Stomach (tissue), 19 donors: ENCODE measurements at places on chromosomes 12 and 14. TPM values are rescaled to one million over a fixed set of nuclear protein-coding genes. Genes with fewer than 3 reads are reported as not detected.

Gene IAPP
- 1.2 TPM for polyA plus RNA-seq

Gene CYP27B1
- polyA plus RNA-seq: 0.56 TPM

Gene MAPKAPK5
- 21.7 TPM for polyA plus RNA-seq

Gene TAS2R9
- polyA plus RNA-seq: not detected

Gene SLCO1B1
- polyA plus RNA-seq: not detected

Gene RERGL
- polyA plus RNA-seq: not detected

Gene PDZRN4
- polyA plus RNA-seq: 1.8 TPM

Gene DRAM1
- polyA plus RNA-seq: 10.8 TPM

- DNase-seq: no peak
These were observed 5.8 kb upstream of the PHLDA1 start for GRCh38 chr12:76037130-76038103.

DNA sequence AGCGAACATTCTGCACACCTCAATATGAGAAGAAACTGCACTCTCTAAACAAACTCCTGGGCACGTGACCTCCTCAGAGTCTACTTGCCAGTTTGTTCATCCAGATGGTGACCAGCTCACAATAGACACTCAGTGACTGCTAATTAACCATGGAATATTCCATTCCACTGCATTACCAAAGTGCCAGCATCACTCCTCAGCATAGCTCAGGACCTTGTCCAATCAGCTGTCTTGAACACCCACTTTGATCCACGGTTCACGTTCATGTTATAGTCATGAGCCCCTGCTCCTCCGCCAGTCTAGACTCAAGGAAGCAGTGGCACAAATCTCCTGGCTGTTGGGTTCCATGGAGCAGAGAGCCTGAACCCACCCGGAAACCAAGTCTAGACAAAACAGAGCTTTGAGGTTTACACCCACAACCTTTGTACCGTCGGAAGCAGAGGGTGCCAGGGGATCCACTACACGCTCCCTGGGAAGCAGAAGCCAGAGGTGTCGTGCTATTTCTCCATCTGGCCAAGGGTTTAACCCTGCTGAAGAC is 285.3 kb downstream of the ZFP36L1 start:
- no peak for DNase-seq

DNA sequence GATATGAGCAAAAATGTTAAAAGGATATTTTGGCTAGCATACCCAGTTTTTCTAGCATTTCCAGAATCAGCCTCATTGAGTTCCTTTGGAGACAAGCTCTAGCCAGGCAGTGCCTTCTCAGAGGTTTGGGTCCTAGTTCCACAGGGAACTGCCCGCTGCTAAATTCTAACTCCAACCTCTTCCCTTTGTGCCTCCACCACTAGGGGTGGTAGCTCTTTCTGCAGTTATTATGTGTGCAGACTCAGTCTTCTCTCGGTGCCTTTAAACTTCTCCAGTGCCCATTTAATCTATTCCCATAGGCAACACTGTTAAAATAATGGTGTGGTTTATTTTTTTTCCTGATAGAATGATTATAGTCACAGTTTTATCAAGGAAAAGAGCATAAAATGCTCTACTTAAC is 21.5 kb upstream of the SLC25A3 start:
- DNase-seq: no peak

- DNase-seq: no peak
These were observed 3.6 kb upstream of the RPS26 start for GRCh38 chr12:56038022-56038655.

- no peak for DNase-seq
These were observed 627.4 kb downstream of the DIO2 start for GRCh38 chr14:79583738-79584408.

DNA sequence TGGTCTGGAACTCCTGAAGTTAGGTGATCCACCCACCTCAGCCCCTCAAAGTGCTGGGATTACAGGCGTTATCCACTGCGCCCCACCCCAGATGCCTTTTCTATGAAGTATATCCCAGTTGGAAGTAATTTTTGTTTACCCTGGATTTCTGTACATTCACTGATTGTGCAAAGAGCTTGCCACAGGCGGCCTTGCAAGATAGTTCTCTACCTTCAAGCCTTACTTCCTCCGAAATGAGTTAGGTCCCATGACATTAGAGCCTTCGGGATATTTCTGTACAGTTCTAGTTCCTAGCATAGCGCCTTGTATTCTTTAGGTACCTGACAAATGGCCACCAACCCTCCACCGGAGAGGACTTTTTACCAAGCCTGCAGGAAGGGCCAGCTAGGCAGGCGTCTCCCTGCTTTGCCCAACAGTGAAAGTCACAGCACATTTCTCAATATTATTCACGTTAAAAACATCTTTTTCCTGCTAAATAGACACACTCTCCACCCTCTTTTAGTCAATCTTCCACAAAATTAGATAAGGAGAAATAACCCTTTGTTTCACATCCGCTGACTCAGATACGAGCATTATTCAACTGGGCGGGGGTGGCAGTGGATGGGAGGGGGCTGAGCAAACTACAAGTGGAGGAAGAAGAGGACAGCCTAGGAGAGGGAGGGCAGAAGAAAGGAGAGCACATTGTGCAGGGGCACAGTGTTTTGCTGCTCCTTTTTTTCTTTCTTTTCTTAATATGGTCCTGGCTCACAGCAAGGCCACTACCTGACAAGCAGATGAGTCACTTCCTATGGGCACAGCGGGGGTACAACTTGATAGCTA is 40.0 kb upstream of the CAPRIN2 start:
- DNase-seq: no peak

- no peak for DNase-seq
These were observed 440.3 kb downstream of the NOVA1 start for GRCh38 chr14:26157517-26157916.

DNA sequence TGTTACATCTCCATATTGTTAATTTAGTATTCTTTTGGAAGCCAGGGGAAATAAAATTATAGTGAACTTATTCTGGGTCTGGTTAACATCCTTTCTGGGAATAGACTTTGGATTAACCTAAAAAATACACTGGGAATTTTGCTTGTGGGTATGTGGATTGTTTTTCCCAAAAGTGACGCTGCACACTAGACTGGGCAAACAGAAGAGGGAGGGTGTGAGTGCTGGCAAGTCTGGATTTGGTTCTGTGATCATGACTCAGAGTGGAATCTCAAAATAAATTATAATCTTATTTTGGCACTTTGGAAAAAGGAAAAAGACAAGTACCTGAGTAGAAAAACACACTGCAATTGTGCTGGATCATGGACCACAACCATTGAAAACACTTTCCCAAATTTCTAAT is 15.2 kb upstream of the LUM start:
- DNase-seq: no peak

DNA sequence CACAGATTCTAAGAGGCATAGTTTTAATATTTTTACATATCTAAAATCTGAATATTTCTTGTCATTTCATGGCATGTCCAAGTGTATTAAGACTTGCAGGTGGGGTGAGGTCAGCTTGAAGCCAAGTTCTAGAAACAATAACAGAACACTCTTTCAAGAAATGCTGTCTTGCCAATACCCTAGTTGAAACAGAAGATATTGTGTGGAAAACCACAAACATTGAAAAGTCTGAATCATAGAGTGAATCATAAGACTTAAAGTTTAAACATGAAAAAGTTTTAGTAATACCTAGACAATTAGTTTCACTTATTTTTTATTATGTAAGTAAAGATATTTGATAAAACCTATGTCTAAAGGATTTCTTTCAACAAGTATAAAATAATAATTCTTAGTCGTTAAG is 191.5 kb upstream of the CAND1 start:
- no peak for DNase-seq

DNA sequence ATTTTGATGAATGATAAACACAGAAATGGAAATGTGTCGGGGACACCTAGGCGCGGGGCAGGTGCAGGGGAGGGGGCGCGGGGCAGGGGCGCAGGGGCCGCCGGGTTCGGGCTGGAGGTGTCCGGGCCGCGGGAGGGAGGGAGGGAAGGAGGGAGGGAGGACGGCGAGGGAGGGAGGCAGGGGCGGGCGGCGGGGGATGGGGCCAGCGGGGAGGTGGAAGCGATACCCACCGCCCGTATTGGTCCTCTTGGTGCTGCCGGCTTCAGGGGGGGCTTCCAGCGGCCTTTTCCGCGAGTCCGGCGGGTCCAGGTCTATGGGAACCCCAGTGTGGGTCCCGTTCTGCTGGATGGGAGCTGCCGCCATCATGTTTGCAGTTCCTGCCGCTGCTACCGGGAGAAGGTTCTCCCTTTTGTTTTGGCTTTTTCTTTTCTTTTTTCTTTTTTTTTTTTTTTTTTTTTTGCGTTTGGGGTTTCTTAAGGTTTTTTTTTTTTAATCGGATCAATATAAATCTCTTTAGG is 703 bp downstream of the NOVA1 start:
- no peak for DNase-seq

- DNase-seq: peak; percentile 75
These were observed 84.6 kb downstream of the SETD3 start for GRCh38 chr14:99395909-99396530.

- DNase-seq: peak; percentile 51
These were observed 232.1 kb downstream of the MSRB3 start for GRCh38 chr12:65510584-65511050.

DNA sequence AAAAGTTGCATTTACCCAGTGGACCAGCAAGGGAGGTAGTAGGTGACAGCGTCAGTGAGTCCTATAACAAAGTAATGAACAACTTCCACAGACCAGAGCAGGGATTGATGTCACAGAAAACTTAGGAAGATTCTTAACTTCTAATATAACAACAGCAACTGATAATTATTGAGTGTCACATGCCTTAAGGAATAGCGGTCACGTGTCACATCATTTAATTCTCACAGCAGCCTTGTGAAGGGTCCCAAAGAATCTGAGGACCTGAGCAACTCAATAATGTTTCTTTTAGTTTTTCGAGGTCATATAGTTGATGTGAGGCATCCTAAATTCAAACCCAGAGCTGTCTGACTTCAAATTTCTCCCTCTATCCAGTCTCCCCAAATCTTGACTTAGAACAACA is 422.2 kb downstream of the EGLN3 start:
- DNase-seq: no peak

- DNase-seq: no peak
These were observed 119.7 kb downstream of the SLC25A47 start for GRCh38 chr14:100442498-100443490.

DNA sequence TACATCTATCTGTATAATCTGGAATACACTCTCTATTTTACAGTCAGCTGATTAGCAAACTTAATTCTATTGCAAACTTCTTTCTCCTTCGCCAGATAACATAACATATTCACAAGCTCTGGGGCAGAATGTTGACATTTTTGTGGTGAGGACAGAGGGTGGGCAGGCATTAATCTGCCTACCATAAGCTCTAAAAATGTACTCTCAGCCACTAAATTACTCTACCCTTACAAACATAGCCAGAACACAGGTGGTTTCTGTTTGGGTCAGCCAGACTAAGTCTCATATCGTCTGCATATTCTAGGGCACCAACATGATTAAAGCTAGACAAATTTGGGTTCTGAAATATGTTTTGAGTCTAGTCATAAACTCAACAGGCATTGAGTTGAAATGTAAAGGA is 90.1 kb downstream of the SLC6A15 start:
- DNase-seq: no peak

DNA sequence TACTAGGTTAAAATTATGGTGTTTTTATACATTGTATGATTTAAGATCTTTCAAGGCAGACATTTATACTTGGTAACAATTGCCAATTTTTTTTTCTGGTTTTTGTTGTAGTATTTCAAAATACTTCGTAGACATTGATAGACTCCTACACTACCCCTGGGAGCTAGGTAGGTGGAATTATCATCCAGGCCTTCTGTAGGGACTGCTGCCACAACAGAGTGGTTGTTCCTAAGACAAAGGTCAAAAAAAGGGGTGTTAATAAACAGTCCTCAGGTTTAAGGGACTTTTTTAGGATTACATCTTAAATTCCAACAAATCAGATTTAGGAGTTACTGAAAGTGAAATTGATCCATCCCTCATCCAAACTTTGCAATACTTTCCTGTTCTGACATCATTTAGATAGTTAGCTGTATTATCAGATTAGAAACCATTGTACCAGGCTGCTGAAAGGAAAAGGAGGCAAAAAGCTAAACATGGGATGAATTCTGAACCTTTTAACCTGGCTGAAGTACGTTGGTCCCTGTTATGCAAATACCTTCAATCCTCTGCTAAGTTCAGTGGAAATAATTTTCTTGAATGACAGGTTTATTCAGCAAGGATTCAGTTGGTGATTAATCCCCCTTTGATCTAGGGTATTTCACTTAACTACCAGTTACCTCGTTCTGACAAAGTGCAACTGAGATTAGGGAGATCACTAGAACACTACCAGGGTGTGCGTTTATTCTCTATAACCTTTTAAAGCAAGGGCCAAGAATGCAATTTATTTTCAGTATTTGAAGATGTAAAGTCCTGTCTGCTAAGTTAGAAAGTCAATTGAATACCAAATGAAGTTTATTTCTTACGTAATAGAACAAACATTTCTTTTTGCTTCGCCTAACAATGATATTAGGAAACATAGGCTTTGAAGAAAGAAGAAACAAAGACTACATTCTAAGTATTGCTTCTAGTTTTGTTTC is 23.2 kb downstream of the AP5M1 start:
- no peak for DNase-seq

DNA sequence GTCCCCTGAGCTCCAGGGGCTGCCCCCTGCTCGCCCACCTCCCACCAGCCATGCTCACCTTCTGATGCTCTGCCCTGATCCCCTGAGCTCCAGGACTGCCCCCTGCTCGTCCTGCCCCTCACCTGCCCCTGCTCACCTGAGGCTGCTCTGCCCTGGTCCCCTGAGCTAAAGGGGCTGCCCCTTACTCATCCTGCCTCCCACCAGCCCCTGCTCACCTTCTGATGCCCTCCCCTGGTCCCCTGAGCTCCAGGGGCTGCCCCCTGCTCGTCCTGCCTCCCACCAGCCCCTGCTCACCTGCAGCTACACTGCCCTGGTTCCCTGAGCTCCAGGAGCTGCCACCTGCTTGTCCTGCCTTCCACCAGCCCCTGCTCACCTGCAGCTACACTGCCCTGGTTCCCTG is 247.2 kb downstream of the TMEM121 start:
- no peak for DNase-seq

DNA sequence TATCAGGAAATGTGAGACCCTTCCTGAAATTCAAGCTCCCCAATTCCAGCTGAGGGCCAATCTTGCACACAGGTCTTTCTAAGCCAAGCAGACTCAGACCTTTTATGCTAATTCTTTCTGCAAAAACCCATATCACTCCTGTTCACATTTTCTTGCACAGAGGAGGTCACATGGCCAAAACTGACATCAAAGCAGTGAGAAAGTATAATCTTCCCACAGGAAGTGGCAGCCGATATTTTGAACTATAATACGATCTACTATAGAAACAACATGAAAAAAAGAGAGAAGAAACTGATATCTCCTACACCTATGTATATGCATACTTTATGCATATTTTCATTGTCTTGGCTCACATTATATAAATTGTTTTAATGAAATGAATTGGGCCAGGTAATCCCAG is 132.9 kb upstream of the SSTR1 start:
- DNase-seq: peak; percentile 19
